ENCODE measurements at places on chromosomes 4 and X.

GRCh38 chr4:39718366-39719323 is 20.7 kb downstream of the UBE2K start:
- no peak for DNase-seq

DNA sequence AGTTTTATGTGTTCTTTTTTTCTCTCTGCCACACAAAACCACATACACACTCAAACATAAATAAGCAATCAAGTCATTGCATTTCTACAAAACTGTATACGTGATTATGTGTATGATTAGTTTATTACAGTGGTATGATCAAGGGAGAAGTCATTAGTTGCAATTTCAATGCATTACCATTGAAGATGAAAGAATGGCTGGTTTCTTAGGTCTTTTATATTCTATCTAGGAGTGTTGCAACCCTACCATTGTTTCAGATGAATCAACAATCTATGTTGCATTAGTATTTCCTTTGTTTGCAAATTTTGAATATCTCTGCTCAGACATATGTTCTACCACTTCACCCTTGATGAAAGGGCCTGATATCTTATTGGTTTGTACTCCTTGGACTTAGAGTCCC is 6.8 kb downstream of the ANXA3 start:
- no peak for DNase-seq

GRCh38 chrX:115330498-115331168 is 41.1 kb downstream of the LUZP4 start:
- DNase-seq: peak; percentile 49

DNA sequence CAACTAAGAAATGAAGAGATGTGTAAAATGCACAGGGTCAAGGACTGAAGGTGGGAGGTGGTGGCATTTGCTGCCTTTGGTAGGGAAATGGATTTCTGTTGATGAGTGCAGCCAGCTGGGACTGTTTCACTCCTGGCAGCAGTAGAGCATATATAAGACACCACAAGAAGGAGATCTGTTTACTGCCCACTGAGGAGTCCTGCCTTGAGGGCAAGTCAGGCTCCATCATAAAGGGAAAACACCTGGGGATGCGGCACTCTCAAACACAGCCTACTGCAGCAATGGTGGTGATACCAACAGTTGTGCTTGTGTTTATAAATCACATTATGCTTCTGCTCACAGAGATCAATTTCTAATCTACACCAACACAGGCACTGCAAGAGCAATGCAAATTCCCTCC is 222.1 kb downstream of the TACR3 start:
- DNase-seq: no peak

GRCh38 chr4:26075583-26075982 is 161.6 kb downstream of the SMIM20 start:
- no peak for DNase-seq

DNA sequence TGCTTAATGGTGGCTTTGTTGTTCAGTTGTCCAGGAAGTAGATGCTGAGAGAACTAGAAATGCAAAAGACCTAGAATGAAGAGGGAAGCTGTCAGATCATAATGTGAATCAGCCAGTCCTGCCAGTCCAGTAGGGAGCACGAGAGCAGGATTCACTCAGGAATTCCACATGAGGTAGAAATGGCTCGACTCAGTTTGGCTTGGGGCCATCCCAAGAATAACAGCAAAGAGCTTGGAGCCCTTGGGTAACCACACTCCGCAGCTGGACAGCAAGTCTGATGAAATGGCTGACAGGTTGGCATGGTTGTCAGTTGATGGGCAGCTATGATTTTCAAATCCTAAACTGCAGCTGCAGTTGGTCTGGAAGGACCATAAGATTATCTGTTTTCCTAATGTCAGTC is 44.5 kb upstream of the WDR1 start:
- DNase-seq: no peak

DNA sequence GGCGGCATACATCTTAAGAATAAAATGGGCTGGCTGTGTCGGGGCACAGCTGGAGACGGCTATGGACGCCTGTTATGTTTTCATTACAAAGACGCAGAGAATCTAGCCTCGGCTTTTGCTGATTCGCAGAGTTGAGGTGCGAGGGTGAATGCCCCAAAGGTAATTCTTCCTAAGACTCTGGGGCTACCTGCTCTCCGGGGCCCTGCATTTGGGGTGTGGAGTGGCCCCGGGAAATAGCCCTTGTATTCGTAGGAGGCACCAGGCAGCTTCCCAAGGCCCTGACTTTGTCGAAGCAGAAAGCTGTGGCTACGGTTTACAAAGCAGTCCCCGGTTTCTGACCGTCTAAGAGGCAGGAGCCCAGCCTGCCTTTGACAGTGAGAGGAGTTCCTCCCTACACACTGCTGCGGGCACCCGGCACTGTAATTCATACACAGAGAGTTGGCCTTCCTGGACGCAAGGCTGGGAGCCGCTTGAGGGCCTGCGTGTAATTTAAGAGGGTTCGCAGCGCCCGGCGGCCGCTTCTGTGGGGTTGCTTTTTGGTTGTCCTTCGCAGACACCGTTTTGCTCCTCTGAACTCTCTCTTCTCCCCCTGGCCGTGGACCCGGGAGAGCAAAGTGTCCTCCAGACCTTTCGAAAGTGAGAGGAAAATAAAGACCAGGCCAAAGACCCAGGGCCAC is 1.9 kb downstream of the SHOX start:
- no peak for DNase-seq

DNA sequence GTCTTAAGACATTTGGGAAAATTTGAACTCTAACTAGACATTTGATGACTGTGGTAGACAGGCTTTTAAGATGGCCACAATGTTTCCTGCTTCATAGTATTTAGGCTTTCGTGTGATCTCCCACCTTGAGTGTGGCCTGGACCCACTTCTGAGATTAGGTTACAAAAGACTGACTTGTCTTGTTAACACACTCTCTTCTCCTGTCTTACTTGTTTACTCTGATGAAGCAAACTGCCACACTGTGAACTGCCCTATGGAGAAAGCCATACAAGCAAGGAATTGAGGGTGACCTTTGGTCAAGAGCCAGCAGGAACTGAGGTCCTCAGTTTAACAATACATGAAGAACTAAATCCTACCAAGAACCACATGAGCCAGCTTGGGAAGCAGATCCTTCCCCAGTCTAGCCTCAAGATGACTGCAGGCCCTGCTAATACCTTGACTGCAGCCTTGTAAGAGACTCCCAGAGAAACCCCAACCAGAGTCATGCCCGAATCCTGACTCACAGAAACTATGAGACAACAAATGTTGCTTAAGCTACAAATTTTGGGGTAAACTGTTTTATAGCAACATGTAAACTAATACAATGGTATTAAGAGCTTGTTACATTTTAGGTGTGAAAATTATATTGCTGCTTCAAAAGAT is 20.3 kb downstream of the UBA6 start:
- DNase-seq: no peak

GRCh38 chr4:183876268-183876934 is 28.7 kb upstream of the STOX2 start:
- peak; percentile 42 for DNase-seq

DNA sequence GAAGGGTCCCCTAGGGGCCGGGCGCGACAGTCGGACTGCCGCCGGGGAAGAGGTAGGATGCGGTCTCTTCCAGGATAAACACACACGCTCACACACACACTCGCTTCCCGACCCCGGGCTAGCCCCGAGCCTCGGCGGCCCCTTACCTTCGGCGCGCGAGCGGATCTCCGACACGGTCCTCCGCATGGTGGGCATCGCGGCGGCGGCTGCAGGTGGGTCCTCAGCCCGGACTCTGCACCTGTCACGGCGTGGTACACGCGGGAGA is 294 bp downstream of the ATP8A1 start:
- DNase-seq: no peak

DNA sequence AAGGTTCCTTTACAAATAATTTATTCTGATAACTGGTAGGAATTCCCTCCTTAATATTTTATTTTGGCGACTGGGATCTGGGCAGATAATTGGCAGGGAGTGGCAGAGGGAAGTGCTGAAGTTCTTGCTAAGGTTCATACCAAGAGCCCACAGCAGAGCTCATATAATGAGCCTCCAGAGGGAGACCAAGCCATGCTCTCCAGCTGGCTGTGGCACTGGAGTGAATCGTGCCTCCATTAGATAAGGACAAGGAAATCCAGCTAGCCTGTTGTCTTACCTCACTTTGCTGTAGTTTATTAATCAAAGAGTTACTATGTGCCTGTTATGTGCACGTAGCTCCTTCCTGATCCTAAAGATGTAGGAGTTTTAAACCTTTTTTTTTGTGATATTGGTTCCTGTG is 1.3 kb downstream of the ASB12 start:
- DNase-seq: no peak

- no peak for DNase-seq
Observed at GRCh38 chrX:86455495-86455894, 307.2 kb downstream of the DACH2 start.

GRCh38 chr4:19831644-19832285 is 419.9 kb upstream of the SLIT2 start:
- no peak for DNase-seq

GRCh38 chr4:52676536-52676935 is 17.4 kb upstream of the USP46 start:
- no peak for DNase-seq

DNA sequence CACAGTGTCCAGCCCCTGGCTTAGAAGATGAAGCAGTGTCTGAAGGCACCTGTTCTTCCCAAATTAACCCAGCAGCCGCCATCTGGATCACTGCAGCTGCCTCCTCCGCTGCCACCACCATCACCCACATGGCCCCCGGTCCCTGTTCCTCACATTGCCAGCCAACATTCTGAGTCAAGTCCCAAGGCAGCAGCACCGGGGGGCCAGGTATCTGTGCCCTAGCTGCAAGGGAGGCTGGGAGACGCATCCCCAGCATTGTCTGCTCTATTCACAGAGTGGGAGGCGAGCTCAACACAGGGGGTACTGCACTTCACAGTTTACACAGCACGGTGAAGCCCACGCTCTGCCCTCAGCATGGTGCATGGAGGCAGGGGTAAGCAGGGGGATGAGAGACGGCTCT is 42.3 kb upstream of the MAN2B2 start:
- DNase-seq: no peak

- no peak for DNase-seq
Observed at GRCh38 chr4:166956484-166956883, 277.8 kb downstream of the SPOCK3 start.

DNA sequence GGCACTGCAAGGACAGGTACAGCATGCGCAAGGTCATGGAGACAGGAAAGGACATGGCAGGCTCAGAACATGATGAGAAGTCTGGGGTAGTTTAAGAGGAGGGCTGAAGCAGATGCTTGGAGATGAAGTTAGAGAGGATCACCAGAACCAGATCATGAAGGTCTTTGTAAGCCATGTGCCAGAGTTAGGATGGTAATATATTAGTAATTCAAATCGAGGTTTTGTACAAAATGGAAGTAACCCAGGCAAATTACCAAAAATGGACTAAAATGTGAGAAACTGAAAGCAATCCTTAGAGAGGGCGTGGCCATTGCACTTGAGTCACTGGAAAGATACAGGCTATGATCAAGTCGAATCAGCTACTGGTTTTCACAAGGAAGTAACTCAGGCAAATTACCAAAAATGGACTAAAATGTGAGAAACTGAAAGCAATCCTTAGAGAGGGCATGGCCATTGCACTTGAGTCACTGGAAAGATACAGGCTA is 13.5 kb downstream of the RXFP1 start:
- no peak for DNase-seq

DNA sequence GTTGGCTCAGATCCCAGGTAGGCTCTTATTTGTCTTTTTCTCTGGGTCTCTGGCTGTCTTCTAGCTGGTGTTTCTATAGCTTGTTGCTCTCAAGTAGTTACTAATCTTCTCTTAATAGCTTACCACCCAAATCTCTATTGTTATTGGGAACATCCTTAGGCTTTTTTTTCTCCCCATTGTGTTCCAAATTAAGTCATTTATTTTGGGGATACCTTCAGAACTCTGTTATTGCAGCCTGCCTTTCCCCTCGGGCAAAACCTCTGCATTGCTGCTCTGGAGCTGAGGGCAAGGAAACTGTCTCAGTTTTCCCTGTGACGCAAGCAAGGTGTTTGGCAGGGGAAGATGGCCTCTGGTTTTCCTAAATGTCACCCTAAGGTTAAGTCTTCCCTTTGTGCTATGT is 338.1 kb upstream of the ZCCHC13 start:
- no peak for DNase-seq

DNA sequence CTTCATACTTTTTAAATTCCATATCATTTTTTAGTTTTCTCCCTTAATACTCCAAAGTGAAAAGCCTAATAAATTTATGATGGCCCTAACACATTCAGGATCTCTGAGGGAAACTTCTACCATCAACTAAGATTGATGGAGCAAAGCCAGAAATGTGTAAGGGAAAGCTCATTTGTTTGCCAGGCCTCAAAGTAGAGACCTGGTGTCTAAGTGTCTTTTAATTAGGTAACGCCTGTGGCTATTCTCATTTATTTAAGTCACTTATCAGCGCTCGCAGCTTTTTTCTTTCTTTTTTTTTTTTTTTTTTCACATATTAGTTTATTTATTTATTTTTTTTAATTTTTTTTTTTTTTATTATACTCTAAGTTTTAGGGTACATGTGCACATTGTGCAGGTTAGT is 242.4 kb downstream of the TMA16 start:
- no peak for DNase-seq
